ENCODE measurements at places on chromosomes 1 and 21. TPM values are rescaled to one million over a fixed set of nuclear protein-coding genes. Genes with fewer than 3 reads are reported as not detected.

GNG12 gene
- not detected for total RNA-seq

ERICH3 gene
- total RNA-seq: not detected

CCDC17 gene
- 2.5 TPM for total RNA-seq

ST6GALNAC3 gene
- 0.50 TPM for total RNA-seq

S100A8 gene
- total RNA-seq: not detected

CFAP45 gene
- total RNA-seq: 0.34 TPM

All from activated CD8-positive, alpha-beta T cell treated with anti-CD3 and anti-CD28 coated beads, Interleukin-2, amount 10 ng/mL, durations not matched to agents 7 days and 5 days (primary cell).